ENCODE measurements at places on chromosomes 16 and 17. TPM values are rescaled to one million over a fixed set of nuclear protein-coding genes. Genes with fewer than 3 reads are reported as not detected.

CD300C gene
- 1.2 TPM for polyA plus RNA-seq

SSH2 gene
- polyA plus RNA-seq: 35.1 TPM

KRTAP4-1 gene
- polyA plus RNA-seq: 1.4 TPM

KRTAP9-8 gene
- polyA plus RNA-seq: not detected

SLFN12 gene
- 1.1 TPM for polyA plus RNA-seq

SLFN14 gene
- not detected for polyA plus RNA-seq

DDX52 gene
- 7.8 TPM for polyA plus RNA-seq

MYOCD gene
- 0.46 TPM for polyA plus RNA-seq

KRT15 gene
- 5.4 TPM for polyA plus RNA-seq

CTCF gene
- 27.5 TPM for polyA plus RNA-seq

XAF1 gene
- polyA plus RNA-seq: 3.6 TPM

NPIPB9 gene
- 0.87 TPM for polyA plus RNA-seq

KRT31 gene
- polyA plus RNA-seq: not detected

CDH5 gene
- polyA plus RNA-seq: 11.5 TPM

PIPOX gene
- polyA plus RNA-seq: 1.2 TPM

ANKS4B gene
- polyA plus RNA-seq: 19.5 TPM

ZNF213 gene
- polyA plus RNA-seq: 7.2 TPM

TAT gene
- 1.2 TPM for polyA plus RNA-seq

CHD9NB gene
- 9.5 TPM for polyA plus RNA-seq

DNASE1L2 gene
- polyA plus RNA-seq: 0.93 TPM

C16orf96 gene
- polyA plus RNA-seq: 0.09 TPM

AGRP gene
- not detected for polyA plus RNA-seq

FOXC2 gene
- not detected for polyA plus RNA-seq

EPN3 gene
- polyA plus RNA-seq: 29.5 TPM
